GM13976 (cell line): ENCODE measurements at places on chromosomes 5 and 9.
A peak's percentile ranks its signal among the peaks of the same experiment; 100 is the strongest.

GRCh38 chr9:72315510-72316311, 49.3 kb downstream of the ZFAND5 start:
- DNase-seq, result no peak

GRCh38 chr9:135889564-135890189, 17.7 kb downstream of the CAMSAP1 start:
- DNase-seq, result no peak

DNA sequence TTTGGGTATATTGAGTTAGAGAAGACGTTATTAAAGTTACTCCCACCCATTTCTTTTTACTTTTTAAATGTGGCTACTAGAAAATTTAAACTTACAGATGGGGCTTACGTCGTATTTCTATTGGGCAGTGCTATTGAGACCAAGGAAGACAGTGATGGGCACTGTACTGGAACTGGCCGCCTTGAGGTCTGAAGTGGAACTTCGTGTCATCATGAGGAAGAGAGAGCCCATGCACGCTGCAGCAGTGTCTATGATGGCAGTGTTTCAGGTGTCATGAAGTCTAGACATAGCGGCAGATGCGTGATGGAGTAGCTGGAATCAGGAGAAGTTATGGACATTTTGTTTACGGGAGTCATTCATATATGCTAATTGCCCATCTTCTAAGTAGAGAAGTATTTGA, 143.7 kb downstream of the LRRC70 start:
- no peak for DNase-seq

GRCh38 chr9:104264431-104264830, 170.3 kb downstream of the SMC2 start:
- no peak for DNase-seq

DNA sequence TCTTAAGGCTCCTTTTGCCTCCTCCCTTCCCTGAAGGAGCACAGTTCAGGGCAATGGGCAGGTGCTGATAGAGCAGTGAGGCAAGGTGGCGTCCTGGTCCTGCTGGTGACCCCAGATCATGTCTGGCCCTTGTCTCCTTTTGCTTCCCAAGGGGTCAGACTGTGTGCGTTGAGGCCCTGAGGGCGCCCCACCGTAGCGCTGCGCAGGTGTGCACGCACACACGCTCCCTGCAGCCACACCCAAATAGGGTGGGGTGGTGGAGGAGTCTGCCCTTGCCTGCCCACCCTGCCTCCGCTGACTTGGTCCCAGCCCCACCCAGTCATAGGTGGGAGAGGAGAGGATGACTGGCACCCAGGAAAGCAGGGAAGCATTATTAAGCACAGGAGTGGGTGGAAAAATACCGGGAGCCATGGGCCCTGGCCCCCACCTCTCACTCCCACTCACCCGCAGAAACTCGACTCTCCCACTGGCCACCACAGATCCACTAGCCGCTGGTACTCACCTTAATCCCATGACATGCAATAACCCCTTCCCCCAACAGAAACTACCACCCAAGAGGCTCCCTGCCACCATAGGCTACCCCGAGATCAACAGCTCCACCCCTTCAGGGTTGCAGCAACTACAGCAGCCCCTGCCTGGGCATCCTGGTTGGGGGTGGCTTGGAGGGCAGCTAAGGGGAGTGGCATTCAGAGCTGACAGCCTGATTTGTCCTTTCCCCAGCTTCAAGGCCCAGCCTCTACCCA, 16.7 kb downstream of the PDLIM4 start:
- DNase-seq, result no peak

DNA sequence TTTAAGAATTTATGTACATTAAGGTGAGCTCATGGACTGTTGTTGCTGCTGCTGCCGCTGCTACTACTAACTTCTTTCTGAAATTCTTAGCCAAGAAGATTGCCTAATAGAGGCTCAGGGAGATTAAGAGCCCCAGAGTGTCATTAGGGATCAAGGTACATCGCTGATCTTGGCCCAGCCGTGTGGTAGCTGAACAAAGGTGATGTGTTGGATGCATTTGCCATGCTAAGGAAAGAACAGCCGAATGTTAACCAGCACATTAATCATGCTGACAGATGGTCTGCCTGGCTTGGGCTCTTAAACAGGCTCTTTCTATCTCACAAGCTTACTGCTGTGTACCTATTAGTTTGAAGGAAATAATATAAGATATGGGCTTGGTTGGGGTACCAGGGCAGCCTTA, 137.1 kb downstream of the KCTD16 start:
- DNase-seq, result no peak

DNA sequence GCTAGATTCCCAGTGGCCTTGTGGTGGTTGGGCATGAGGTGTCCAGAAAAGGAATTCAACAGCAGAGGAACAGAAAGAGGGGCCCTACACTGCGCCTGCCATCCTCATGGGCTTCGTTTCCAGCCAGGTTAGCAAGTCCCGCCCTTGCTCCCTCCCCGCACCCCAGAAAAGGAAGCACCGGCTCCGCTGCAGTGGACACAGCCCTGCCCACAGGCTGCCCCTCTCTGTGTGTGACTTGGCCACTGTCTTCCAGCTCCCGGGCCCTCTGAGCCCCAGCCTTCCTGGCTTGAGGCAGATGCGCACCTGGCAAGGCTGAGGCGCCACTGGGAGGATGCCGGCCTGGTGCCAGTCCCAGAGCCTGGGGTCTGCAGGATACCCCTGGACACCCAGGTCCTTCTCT, 305.0 kb upstream of the IRX4 start:
- DNase-seq, result no peak

DNA sequence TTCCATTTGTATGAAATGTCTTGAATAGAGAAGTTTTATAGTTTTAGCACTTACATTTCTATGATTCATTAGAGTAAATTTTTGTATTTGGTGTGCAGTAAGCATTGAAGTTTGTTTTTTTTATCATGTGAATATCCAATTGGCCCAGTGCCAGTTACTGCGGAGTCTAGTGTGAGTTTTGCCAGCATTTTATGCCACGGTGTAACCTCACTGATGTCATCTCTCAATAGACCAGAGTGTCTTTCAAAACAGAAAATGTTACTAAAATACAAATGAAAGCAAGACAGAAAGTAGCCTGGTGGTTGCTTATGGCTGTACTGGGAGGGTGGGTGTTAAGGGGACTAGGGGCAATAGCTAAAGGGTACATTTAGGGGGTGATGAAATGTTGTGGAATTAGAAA, 62.8 kb downstream of the IPPK start:
- no peak for DNase-seq

GRCh38 chr9:38414040-38414723, 10.1 kb downstream of the IGFBPL1 start:
- DNase-seq, result no peak

GRCh38 chr5:121984250-121984649, 22.5 kb downstream of the SRFBP1 start:
- no peak for DNase-seq

GRCh38 chr5:149724130-149724840, 5.8 kb upstream of the PPARGC1B start:
- DNase-seq, result peak; percentile 57

- DNase-seq, result no peak
Measured at GRCh38 chr5:128764601-128765310, 200.5 kb upstream of the SLC27A6 start.

DNA sequence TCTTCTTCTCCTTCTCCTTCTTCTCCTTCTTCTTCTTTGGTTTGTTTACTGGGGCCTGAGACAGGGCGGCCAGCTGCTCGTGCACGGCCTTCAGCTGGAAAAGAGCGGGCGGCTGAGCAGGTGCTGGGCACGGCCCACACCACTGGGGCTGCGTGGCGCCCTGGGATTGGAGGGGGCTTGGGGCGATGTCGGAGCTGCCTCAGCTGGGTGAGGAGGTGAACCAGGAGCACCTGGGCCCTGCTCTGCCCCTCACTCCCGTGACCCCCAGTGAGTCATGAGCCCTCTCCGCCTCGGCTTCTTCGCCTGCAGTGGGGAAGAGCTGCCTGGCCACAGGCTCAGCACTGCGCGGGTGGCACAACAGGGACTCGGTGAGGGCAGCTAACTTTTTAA, 14.9 kb downstream of the BRD3OS start:
- DNase-seq, result no peak

- DNase-seq, result no peak
Measured at GRCh38 chr5:38751103-38751502, 94.7 kb upstream of the OSMR start.

DNA sequence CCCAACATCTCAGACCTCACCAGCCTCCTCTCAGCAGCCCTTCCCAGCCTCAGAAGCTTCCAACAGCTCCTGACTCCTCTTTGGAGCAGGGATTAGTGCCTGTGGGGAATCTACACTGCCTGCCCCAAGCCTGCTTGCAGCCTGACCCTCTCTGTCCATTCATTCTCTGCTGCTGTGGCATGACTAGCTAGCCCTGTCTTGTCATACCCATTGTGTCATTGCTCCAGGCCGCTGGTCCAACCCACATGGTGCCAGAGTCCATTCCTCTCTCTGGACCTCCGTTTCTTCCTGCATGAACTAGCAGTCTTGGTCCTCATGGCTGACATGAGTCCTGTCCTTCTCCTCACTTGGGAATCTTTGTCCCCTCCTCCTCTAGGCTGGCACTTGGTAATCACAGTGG, 12.8 kb upstream of the RXRA start:
- DNase-seq, result no peak

GRCh38 chr5:14552017-14552416, 29.6 kb upstream of the OTULINL start:
- DNase-seq, result no peak

DNA sequence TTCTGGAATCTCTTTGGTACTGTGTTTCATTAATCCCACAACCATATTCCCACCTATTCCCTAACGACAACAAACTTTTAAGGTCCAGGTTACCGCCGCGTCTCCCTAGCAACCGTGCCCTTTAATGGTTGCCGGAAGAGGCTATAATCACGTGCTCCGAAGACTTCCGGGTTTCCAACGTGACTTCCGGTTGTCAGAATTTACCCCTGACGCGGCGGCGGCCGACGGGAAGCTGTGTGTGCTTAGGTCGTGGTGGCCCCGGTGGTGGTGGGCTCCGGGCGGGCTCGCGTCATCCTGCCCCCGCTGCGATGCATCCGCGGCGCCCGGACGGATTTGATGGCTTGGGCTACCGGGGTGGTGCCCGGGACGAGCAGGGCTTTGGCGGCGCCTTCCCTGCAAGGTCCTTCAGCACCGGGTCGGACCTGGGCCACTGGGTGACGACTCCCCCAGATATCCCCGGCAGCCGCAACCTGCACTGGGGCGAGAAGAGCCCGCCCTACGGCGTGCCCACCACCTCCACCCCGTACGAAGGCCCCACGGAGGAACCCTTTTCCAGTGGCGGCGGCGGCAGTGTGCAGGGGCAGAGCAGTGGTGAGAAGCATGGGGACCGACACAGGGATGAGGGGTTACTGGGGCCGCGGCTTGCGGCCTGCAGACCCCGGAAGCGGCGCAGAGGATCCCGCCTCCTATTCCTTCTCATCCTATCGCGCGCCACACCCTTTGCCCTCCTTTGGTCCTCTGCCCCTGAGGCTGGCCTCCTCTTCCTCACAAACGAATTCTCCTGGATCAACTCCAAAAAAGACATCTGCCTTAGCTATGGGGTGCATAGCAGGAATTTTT, at the start of gene SLC25A46:
Gene SLC25A46 (plus strand): TSS at position 196 of the 840 bp plus-strand sequence. CDS start 113 bp downstream, at position 309.
- peak; percentile 87 for DNase-seq

DNA sequence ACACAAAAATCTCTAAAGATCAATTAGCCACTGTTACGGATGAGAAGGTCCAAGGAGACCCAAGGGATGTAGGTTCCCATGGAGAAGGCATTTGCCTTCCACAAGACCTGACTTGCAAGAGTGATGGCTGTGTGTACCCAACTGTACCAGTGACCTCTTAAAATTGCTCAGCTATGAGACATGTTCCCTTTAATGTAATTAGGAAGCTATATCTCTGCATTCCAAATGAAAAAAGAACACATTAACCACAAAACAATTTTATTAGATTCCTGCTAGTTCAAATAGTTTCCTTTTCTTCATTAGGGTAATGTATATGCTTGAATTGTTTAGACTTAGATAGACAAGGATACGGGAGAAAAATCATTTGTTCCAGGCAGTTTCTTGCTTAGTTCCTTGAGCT, 3.3 kb downstream of the OR2Y1 start:
- no peak for DNase-seq

DNA sequence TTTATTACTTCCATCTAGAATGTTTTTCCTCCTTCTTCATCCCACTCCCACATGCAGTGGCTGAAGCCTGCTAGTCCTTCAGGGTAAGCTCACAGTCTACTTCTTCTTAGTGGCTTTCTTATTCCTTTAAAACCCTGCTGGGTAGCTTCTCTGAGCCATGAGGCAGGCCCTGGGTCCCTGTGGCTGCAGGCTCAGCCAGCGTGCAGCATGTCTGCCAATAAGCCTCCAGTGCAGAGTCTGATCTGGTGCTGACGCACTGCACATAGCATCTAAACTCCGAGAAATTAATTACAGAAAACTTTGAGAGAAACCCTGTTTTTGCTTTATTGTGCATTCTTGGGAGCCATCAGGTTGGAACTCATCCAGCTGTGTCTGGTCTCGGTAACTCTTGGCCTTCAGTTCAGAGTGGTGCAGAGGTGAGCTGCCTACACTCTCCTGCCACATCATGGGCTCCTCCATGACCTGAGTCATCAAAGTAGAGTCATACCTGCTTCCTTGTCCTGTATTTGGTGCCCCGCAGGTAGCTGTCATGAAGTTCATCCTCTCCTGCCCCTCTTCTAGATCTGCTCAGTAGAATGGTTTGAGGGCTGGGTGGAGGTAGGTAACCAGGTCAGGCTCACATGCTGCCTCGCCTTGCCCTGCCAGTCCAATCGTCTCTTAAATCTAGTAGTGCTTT, 339.4 kb downstream of the KDM4C start:
- no peak for DNase-seq

DNA sequence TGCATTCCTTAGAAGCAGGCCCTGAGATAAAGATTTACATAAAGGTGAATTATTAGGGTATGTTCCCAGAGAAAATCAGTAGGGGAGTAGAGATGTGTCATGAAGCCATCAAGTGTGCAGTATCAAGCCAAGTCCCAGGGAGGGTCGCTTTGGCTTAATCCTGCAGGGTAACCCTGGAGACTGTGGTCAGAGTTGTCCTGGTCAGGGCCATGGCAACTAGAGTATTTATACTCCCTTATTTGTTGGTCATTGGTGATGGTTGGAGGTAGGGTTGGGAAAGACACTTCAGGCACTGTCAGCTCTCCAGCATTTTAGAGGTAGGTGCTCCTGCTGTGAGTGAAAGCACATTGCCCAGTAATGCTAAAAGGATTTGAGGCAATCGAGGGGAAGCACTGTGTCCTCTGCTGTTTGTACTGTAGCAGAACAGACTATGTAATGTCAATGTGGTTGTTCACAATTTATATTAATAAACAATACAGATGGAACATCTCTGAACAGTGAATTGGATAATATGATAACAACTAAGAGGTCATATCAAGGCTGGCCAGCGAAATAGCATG, 108.9 kb downstream of the GDNF start:
- no peak for DNase-seq
